Activated CD4-positive, alpha-beta T cell treated with anti-CD3 and anti-CD28 coated beads, Interleukin-10, Interleukin-2, amounts not matched to agents 100 ng/mL and 50 ng/mL, durations not matched to agents 16 hours and 8 hours (primary cell): ENCODE measurements at places on chromosomes 1 and 21.

- no peak for DNase-seq
Measured at GRCh38 chr1:37704966-37705365, 12.7 kb downstream of the CDCA8 start.

DNA sequence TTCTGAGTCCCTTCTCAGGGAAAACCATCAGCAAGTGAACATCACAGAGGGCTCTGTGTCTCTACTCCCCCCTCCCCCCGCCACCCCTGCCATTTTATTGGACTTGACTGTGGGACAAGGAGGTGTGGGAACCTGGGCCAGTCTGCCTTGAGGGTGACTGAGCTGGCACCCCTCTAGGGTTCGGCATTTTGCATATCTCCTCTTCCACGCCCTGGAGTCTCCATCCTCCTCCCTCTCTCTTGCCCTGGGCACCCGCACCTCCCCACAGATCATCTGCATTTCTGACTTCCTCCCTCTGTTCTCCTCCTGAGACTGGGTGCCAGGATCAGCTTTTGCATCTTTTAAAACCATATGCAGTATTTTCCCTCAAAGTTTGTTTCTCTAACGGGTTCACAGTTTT is 107.1 kb upstream of the ERRFI1 start:
- DNase-seq = no peak

DNA sequence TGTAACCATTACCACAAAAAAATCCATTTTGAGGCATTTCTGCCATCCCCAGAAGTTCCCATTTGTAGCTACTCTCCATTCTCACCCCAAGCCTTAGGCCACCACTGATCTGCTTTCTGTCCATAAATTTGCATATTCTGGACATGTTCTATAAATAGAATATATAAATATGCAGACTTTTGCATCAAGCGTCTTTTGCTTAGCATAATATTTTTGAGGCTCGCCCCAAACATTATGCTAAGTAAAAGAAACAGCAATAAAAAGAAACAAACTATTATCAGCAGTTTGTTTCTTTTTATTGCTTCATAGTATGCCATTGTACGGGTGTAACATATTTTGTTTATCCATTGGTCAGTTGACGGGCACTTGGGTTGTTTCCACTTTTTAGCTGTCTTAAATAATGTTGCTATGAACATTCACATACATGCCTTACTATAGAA is 7.9 kb downstream of the TFAP2E start:
- no peak for DNase-seq

DNA sequence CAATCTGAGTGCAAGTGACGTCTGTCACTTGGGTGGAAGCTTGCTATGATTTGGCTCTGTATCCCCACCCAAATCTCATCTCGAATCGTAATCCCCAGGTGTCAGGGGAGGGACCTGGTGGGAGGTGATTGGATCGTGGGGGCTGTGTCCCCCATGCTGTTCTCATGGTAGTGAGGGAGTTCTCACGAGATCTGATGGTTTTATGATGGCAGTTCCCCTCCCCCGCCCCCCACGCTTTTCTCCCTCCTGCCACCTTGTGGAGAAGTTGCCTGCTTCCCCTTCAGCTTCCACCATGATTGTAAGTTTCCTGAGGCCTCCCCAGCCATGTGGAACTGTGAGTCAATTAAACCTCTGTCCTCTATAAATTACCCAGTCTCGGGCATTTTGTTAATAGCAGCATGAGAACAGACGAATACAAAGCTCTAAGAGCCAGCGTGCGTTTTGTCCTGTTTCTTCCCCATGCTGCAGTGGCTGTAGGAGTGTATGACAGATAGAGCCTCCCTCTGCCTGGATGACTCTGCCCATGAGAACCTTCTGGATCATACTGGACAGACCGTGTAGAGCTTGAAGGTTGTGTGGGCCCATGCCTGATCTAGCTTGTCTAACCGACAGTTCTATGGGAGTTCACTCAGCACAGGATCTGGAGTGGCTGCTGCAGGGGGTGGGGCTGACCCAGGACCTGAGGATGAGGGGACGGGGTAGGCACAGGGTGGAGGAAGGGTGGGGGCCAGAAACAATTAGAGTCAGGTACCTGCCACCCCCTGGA is 139.7 kb upstream of the ERRFI1 start:
- DNase-seq = no peak

DNA sequence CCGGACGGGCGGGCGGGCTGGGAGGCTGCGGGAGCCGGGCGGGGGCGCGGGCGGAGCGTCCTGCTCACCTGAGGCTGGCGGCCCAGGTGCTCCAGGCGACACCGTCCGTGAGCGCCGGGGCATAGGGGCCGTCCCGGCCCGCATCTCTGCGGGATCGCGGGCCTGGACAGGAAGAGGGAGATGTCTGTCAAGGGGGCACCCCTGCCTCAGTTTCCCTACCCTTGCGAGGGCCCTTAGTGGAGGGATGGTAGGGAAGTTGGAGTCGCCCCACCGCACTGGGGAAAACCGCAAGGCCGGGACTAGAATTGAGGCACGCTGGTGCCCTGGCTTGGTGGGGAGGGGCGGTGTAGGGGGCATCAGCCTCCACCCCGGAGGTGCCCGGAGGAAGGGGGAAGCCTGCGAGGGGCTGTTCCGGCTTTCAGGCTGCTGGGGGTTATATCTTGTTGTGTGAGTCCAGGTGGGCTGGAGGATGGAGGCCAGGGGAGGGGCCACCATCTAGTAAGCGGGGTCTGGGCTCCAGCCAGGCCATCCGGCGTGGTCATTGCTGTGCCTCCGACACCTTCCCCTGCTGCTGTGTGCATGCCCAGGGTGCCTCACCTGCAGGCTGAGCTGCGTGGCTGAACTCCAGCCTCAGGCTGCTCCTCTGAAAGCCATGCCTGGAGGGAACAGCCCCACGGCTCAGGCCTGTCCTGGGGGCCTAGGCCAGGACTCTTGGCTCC is 580 bp downstream of the VWA1 start:
- DNase-seq = no peak

- DNase-seq = no peak
Measured at GRCh38 chr1:7505771-7506453, 265.2 kb upstream of the VAMP3 start.

DNA sequence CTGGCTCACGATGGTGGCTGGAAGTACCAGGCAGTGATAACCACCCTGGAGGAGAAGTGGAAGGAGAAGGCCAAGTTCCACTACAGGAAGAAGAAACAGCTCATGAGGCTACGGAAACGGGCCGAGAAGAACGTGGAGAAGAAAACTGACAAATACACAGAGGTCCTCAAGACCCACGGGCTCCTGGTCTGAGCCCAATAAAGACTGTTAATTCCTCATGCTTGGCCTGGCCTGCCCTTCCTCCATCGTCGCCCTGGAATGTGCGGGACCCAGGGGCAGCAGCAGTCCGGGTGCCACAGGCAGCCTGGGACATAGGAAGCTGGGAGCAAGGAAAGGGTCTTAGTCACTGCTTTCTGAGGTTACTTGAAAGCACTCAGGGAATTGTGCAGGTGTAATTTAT is 10.8 kb downstream of the IL24 start:
- DNase-seq = no peak

- no peak for DNase-seq
Measured at GRCh38 chr1:42737257-42737656, 2.8 kb downstream of the CLDN19 start.

- DNase-seq = peak; percentile 55
Measured at GRCh38 chr21:44925378-44925755, 4.7 kb upstream of the ITGB2 start.

- no peak for DNase-seq
Measured at GRCh38 chr1:98761219-98761865, 99.8 kb downstream of the SNX7 start.

DNA sequence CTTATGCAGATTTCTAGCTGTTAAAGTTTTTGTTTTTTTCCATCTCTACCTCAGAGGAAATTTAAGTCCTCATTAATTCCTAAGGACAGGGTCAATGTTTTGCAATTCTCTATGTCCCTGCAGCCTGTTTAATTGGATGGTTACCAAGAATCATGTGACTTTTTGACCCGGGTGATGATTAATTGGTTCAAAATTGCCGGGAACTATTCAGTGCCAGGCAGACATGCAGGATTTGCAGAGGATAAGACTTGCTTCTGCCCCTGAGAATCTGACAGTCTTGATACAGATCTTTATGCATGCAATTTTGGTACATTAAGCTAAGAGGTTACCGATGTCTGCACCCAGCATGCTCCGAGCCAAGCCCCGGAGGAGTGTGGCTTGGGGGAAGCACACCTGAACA is 87.9 kb downstream of the PLPP3 start:
- no peak for DNase-seq

- no peak for DNase-seq
Measured at GRCh38 chr1:157197906-157198435, 59.8 kb upstream of the ETV3 start.

DNA sequence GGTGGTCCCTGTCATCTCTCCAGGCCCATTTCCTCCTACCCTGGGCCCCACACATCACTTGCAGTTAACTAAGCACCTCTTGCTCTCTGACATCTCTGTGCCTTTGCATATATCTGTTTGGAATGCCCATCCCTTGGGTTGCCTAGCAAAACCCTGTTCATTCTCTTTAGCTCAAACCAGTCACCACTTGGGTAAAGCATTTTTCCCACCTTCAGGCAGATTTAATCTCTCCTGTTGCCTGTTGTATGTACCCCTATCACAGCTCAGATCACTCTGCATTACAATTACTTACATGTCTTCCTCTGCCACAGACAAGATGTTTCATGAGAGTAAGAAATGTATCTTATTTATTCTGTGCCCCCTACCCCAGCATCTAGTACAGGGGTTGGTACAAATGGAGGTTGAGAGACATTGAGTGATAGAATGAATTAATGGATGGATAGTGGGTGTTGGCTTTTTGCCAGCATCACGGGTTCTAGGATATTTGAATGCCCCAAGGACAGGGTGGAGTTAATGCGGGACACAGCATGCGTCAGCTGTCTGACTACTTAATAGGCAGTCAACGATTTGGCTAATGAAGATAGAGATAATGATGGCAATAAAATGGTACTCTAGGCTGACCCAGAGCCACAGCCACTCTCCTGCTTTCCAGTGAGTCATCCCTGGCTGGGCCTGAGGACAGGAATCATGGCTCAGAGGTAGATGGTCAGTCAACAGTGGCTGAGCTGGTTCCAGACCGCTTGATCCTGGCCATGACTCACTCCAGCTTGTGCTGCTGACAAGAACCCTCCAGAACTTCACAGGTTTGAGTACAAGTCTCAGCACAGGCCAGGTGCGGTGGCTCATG is 6.5 kb downstream of the NR0B2 start:
- no peak for DNase-seq

- no peak for DNase-seq
Measured at GRCh38 chr1:87820668-87821334, 492.1 kb downstream of the LMO4 start.

DNA sequence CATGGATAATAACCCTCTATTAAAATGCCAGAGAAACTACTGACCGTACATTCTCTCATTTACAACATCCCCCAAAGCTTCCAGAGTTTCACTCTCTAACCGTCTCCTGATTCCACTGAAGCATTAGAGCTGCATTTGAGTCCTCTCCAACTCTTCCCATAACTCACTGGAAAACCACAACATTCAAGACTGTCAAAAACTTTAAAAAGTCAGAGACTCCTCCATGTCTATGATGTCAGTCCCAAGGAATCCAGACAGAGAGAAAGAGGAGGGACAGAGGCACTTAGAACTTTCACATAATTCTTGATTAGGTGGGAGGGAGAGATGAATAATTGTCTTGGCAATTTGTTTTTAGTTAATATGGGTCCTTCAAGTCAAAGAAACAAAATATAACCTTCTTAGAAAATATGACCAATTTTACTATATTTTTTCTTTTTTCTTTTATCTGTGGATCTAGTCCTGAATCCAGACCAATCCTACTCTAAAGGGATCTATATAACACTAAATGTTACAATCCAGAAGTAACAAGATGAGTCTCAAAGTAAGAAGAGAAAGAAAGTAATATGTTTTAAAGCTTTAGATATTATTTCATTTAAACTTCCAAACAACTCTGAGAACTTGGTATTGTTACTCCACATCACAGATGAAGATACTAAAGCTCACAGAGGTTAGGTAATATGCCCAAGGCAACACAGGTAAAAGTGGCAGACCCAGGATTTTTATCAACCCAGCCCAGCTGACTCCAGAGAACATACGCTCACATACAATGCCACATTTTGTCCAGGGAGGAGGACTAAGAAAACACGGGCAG is 23.8 kb downstream of the OTUD7B start:
- no peak for DNase-seq

- no peak for DNase-seq
Measured at GRCh38 chr1:177307771-177308170, 137.0 kb downstream of the BRINP2 start.

GRCh38 chr1:84164161-84164560 is 20.1 kb downstream of the PRKACB start:
- no peak for DNase-seq

DNA sequence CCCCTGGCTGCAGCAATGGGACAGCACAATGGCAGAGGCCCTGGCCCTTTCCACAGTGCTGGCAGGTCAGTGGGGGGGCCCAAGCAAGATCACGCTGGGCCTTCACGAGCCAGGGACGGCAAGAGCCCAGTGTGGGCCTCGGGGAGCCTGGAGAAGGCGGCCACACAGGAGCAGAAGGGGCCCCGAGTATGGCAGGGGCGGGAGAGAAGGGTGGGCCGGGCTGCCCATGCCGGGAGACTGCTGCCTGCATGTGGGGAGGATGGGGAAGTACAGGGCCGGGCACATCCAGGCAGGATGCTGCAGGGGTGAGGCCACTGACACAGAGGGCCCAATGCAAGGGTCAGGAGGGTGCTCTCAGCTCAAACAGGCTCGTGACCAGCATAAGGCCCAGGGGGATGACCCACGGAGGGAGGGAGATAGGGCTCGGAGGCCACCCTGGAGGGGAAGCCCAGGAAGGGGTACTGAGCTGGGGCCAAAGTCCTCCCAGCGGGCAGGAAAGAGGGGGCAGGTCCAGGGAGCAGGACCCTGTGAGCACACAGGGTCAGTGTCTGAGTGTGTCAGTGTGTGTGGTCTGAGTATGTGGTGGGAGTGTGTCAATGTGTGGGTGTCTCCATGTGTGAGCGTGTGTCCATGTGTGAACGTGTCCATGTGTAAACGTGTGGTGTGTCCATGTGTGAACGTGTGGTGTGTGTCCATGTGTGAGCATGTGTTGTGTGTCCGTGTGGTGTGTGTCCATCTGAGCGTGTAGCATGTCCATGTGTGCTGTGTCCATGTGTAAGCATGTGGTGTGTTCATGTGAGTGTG is 13.1 kb downstream of the SLC19A1 start:
- no peak for DNase-seq

- DNase-seq = peak; percentile 73
Measured at GRCh38 chr1:234970731-234971476, 157.7 kb downstream of the TOMM20 start.

DNA sequence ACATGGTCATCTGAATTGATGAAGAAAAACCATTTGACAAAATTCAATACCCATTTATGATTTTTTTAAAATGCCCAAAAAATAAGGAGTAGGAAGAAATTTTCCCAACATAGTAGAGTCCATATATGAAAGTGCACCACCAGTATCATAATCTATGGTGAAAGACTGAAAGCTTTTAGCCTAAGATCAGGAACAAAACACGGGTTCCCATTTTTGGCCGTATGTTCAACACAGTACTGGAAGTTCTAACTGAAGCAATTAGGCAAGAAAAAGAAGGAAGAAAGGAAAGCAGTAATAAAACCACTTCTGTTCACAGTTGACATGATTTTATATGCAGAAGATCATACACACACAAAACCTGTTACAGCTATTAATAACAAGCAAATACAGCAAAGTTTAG is 227.8 kb upstream of the RAB4A start:
- DNase-seq = no peak

GRCh38 chr1:87833166-87833565 is 504.5 kb downstream of the LMO4 start:
- no peak for DNase-seq

- DNase-seq = no peak
Measured at GRCh38 chr1:247448107-247448791, 9.7 kb downstream of the OR2B11 start.
